Neural progenitor cell (in vitro differentiated cells): ENCODE measurements at places on chromosomes 12 and 14. TPM values are rescaled to one million over a fixed set of nuclear protein-coding genes. Genes with fewer than 3 reads are reported as not detected.

PLEKHD1 gene
- not detected in 2 replicates for total RNA-seq

COL2A1 gene
- total RNA-seq, result 69.1 and 330 TPM in 2 replicates

TMEM233 gene
- not detected in 2 replicates for total RNA-seq

GZMH gene
- total RNA-seq, result not detected in 2 replicates

TSPAN9 gene
- total RNA-seq, result 7.8 and 26.2 TPM in 2 replicates
